Cardiac septum (tissue), 1 donor: ENCODE measurements at places on chromosomes 6 and 20.

- DNase-seq: peak; percentile 63
Measured at GRCh38 chr6:33455051-33455450, 675 bp downstream of the ZBTB9 start.

DNA sequence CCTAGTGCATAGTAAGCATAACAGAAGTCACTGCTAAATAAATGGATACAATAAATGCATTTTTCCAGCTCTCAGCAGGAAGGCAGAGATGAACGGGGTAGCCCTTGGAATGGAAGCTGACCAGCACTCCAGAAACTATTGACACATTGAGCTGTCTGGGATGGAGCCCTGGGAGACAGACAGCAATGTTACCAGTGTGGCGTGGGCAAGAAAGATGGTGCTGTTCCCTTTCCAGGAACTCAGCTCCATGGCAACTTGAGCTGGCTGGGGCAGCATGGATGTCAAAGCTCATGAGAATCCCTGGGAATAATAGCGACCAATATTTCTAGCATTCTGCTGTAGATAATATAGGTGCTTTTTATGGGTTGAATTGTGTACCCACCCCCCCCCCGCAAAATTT, 104.3 kb upstream of the PTPRT start:
- DNase-seq: no peak

DNA sequence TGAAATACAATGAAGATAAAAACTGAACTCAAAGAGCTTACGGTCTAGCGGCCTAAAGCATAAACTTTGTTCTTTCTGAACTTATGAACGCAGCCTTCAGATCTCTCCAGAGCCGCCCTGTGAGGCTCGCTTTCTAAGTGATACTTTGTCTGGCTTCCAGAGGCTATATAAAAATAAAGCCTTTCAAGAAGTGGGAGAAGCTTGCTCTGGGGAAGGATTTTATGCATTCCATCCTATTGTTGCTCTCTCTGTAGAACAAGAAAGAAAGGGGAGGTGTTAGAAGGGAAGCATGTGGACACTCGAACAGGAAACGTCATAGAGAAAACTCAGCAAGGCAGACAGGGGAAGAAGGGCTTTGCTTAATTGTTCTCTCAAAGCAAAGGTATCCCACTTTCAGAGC, 77.0 kb downstream of the TBX18 start:
- DNase-seq: no peak

DNA sequence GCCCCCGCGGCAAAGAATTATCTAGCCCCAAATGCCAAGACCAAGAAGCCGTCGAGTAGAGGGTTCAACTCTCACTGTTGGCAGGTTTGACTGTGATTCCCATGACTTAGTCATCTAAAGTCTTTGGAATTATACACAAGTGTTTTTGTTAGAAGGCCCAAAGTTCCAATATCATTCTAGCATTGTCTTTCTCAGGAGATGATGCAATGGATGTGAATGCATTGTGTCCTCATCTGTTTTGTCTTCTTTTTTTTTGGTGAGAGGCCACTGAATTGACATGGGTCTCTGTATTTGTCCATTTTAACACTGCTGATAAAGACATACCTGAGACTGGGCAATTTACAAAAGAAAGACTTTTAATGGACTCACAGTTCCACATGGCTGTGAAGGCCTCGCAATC, 290.5 kb upstream of the ZFP64 start:
- DNase-seq: no peak
